ENCODE measurements at places on chromosomes 3 and 15.

DNA sequence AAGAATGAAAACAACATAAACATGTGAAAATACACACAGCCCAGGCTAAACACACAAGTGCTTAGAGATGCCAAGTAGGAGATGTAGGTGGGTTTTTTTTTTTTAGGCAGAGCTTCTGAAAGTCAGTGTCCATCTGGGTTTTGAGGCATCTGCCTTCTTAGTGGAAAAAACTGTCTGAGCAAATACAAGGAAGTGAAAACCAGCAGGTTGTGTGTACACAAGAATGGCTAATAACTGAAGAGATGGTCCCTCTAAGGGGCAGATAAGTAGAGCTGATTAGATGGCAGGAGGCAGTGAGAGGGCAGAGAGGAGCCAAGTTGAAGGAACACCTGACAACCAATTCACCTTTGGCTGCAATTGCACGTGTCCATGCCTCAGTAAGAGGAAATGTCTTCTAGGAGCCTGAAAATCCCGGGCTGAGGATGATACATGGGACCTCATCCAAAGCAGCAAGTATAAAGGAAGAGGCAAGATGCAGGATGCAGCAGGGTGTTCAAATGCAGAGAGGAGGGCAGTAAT lies 34.9 kb downstream of the CYP19A1 start:
- no peak for DNase-seq

DNA sequence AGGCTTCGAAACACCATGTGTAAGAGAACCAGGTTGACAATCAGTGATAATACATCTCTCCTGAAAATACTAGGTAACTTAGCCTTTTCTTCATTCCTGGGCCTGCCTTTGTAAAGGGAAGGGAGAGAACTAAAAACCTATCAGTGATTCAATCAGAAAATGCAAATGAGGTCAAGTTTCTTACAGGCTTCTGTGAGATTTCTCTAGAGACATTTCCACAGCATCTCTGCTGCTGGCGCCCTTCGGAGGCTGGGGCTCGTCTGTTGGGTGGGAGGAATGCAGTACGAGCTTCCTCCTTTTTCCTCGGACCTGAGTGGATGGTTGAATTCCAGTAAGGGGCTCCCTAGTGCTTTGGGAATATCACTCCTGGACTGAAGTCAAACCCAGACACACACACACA lies 340.4 kb upstream of the ICE2 start:
- no peak for DNase-seq

DNA sequence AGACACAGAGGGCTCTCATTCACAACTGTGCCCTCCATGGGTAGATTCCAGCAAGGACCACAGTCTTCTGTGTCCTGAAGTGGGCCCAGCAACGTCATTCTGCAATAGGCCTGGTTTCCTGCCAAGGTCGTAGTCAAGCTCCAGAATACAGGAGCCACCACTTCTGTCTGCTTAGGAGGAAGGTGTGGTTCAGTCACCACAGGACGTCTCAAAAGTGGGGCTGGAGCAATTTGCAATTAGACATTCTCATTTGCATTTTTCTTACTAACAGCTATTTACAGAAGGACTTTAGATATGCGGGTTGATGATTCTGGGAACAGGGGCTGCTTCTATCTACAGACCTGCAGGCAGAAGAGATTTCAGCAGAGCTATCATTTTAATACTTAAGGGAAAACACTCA lies 58.7 kb upstream of the MYRIP start:
- DNase-seq = no peak

DNA sequence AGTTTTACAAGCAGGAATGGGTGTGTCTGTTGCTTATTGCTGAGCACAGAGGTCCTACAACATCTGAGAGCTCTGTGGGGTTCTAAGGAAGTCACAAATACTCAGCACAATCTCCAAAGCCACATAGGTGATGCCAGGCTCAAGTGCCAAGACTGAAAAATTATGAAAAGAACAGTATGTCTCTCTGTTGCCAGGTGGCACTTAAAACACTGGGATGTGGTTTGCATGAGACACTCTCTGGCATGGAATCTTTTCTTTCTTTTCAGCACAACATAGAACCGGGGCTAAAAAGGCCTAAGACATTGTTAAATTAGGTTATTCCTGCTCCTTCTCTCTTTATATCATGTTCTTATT lies 127.3 kb upstream of the PRICKLE2 start:
- DNase-seq = no peak

DNA sequence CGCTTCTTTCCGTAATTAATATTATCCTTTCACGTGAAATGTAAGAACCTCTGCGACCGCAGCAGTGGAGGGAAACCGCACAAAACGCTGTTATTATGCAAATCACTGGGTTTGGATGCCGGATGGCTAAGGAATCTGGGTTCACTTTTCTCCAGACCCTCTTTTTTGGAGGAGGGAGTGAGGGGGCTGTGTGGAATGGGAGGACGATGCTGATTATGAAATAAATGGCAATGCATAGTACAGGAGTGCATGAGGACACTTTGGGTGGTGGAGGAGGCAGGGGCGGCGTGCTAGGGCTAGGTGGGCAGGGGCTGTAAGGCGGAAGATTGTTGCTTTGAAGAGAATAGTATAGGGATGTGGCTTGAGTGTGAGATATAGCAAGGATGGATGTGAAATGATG lies 1.8 kb downstream of the CADM2 start:
- DNase-seq = no peak

DNA sequence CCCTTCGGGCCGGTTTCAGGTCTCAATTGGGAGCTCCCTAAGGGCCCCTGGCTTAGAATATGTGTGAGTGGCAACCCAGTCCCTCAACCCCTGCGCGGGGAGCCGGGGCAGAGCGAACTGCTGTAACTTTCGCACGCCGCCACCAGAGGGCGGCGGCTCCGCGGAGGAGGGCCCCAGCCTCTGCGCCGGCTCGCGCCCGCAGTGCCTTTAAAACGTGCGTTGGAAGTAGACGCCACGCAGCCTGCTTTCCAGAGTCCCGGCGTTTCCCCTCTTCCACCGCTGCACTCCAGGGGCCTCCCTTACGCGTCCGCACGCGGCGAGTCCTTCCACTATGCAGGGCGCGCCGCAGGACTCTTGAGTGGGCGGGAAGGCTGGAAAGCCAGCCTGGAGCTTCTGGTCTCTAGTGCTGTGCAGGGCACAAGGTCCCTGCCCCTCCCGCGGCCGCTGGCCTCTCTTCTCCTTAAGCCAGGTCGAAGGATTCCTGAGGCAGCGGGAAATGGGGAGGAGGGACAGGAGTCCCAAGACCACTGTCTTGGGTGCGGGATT lies 23.7 kb upstream of the RNU6-1 start:
- peak; percentile 91 for DNase-seq

DNA sequence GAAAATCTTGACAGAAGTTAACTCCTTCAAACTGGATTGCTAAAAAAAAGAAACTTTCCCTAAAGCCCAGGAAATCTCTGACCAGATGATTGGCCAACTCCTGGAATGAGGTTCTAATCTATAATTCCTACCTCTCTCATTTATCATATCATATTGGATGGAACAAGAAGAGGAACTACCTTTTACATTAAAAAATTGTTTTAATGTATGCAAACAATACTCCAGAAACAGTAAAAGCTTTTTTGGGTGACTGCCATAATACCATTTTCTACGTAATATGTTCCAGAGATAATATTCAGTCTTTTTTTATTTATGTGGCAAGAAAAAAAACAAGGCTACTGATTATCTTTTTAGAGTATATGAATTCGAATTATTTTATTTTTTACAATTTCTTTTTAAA lies 204.4 kb downstream of the TUSC7 start:
- no peak for DNase-seq

DNA sequence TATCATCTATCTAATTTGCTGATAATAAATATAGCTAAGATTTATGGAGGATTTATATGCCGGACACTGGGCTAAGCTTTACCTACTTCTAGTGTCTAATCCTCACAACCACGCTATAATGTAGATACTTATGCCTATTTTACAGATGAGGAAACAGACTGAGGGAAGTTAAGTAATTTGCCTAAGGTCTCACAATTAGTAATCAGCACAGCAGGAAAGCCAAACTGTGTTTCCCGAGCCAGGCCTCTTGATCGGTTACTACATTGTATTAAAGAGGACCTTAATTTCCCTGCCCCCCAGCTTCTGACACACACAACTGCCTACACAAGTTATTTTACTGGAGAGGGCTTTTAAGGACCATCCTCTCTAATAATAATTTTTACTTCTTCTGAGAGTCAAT lies 40.9 kb downstream of the ONECUT1 start:
- DNase-seq = no peak

DNA sequence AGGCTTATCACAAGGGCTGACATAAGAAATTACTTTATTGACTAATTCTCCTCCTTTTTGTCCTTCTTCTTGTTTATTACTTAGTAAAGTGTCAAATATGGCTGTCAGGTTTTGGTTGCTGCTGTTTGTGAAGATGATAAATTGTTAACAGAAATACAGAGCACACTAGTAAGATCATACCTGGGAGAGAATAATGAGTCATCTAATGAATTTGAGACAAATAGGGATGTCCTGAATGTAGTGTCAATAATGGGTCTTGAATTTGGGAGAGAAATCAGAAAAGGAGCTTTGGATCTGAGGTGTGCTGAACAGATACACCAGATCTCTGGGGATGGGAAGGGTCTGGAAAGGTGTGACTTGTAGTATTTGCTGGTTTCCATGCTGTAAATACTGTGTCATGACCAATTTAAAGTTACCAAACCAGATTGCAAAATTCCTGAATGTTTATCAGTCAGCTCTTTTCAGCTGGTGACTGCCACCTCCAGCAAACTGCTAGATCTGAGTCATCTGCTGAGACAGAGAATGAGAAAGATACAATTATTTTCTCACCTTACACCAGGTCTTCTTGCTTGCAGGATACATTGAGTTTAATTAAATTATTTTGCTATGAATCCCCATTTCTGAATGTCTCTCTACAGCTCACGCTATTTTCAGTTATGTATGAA lies 76.7 kb upstream of the SATB1 start:
- DNase-seq = no peak

DNA sequence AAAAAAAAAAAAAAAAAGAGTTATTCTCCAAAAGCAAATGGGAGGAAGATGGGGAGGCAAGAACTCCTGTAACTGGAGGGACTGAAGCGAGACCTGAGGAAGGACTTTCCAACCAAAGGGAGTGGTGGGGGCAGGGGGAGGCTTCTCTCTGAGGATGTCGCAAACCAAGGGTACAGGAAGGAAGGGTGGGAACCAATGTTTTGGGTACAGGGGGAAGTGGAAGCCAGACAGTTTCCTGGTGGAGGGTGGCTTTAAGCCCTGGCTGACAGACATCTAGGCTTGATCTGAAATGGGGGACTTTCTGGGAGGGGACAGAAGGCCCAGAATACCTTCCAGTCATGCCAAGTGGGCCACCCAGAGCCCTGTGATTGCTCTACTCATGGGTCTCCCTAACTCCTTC lies 27.0 kb downstream of the VIPR1 start:
- DNase-seq = no peak

DNA sequence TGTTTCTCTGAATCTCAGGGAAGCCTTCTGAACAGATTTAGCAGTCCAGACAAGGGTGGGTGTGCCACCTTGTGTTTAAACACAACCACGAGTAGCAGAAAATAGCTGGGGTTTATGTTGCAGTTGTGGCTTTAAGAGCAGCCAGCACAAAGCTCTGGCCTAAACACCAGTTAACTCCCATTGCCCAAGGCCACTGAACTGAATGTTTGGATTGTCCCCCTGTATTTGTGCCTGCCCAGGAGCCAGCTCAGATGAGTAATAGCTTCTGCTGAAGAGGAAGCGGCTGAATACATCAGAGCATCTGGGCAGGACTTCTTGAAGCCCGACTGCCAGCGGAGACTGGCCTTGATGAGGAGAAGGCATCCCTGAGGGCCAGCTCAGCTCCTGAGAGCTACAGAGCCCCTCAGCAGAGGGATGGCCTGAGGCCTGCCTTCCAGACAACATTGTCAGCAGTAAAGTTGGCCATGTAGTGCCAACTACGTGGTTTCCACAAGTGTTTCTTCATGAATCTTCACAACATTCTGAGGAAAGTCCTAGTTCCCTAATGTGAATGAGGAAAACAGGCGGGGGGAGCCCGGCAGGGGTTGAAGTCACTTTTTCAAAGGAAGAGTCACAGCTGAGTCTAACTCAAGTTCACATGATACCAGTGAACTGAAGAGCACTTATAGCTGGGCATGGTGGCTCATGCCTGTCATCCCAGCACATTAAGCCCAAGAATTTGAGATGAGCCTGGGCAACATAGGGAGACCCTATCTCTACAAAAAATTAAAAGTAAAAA lies 65.8 kb upstream of the ZBTB38 start:
- no peak for DNase-seq

DNA sequence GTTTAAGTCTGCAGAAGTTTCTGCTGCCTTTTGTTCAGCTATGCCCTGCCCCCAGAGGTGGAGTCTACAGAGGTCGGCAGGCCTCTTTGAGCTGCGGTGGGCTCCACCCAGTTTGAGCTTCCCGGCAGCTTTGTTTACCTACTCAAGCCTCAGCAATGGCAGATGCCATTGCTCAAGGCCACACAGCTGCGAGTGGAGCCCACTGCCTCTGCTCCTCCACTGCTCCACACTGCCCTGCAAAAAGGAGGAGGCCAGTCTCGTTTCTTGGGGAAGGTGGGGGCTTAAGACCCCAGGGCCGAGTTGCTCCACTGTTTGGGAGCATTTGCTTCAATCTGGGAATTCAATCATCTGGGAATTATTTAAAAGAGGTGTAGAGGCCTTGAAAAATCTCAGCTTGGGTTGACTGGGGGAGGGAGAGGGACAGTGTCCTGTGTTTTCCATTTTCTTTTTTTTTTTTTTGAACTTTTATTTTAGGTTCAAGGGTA lies 144.6 kb upstream of the MEF2A start:
- peak; percentile 41 for DNase-seq

- no peak for DNase-seq
These were observed 339.6 kb downstream of the RORA start for GRCh38 chr15:60889491-60889890.

DNA sequence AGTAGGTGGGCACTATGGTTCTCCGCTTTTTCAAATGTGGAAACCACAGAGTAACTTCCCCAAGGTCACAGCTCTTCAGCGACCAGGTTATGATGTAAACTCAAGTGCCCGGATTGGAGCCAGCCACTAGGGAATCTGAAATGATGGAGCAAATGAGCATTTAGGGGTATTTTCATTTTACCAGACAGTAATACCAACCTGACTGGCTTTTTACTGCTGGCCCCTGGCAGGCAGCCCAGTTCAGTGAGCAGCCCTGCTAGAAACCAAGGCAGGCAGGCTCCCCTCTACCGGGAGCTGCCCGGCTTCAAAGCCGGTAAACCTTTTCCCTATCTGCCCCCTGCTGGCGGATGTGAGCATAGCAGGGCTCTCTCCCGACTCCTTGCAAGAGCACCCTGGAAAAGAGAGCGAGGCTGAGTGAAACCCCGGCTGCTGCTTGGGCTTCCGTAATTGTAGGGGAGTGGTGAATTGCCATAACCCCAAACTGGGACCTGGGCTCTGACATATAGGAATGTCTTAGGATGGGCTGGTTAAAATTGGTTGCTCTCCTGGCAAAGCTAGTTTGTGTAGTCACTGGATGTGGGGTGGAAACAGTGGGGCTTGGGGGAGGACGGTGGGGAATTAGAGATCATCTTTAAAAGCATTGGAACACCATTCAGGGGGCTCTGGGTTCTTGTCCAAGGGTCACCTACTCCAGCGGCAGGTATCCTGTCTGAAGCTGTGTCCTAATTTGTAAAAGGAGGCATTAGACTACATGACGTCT lies 98.0 kb upstream of the TNFAIP8L3 start:
- peak; percentile 89 for DNase-seq

Measured in NCI-H82 (cell line).